ENCODE measurements at places on chromosomes 7 and 10.

DNA sequence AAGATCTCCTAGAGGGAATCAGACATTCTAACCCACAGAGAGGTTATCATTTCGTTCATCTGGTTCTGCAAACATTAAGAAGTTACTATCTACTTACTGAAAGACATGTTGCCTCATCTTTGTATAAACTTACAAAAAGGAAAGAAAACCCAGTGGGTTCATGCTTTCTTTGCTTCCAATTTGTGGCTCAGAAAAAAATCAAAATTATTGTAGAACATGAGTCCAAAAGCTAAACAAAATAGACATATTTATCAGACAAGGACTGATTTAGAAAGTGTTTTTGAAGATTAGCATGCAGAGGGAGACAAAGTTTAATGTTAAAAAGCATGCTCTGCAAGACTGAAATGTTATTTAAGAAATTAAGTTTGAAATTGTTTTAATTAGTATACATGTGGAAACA is 123.1 kb downstream of the MBL2 start:
- no peak for DNase-seq

- no peak for DNase-seq
Measured at GRCh38 chr7:1362301-1362700, 97.0 kb downstream of the MICALL2 start.

- DNase-seq = no peak
Measured at GRCh38 chr10:123519861-123520260, 146.3 kb upstream of the GPR26 start.

DNA sequence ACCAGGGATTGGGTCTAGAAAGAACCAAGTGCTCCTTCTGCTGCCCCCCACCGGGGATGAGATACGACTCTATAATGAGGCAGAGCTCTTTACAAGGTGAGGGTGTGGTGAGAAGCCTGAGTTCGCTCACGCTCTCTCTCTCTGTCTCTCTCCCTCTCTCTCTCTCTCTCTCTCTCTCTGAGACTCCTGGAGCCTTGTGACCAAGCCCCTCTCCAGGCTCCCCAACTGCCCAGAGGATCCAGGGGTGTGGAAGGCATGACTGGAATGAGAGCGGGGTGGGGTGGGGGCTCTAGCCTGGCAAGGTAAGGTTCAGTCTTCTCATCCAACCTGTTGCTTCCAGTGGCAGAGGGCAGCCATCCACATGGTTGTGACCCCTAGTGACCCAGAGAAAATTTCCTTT is 3.1 kb upstream of the PTF1A start:
- DNase-seq = no peak

GRCh38 chr10:96576277-96576980 is 10.4 kb downstream of the TM9SF3 start:
- no peak for DNase-seq

GRCh38 chr7:81774551-81774950 is 4.7 kb upstream of the HGF start:
- DNase-seq = no peak

DNA sequence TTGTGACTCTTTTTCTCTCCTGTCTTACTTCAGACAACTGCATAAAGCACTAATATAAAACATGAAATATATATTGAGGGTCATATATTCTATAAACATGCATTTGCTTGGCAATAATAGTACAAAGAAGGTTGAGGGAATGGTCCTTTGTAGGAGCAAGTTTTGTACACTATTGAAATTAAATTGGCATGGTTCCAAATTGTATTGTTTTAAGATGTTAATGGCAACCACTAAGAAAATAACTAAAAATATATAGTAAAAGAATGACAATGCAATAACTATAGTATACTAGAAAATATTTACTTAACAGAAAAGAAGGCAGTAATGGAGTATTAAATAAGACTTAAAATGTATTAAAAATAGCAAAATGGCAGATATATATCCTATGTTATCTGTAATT is 33.7 kb upstream of the KAT6B start:
- no peak for DNase-seq

- DNase-seq = no peak
Measured at GRCh38 chr10:114329634-114330365, 74.5 kb downstream of the AFAP1L2 start.

DNA sequence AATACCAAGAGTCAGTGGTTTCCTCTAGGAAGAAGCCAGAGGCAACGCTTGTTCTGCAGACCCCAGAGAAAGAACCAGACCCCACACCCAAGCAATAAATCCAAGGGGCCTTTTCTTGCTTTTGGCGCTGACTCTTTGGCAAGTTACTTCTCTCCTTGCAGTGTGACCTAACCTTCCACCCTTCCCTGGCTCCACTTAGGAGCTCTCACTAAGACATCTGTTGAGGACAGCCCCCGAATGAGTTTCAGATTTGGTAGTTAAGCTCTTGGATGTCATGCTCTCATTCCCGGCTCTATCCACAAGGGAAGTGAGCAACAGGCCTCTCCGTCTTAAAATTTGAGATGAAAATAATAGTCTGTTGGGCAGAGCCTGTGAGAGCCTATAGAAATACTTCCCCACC is 50.6 kb upstream of the FAM204A start:
- no peak for DNase-seq

DNA sequence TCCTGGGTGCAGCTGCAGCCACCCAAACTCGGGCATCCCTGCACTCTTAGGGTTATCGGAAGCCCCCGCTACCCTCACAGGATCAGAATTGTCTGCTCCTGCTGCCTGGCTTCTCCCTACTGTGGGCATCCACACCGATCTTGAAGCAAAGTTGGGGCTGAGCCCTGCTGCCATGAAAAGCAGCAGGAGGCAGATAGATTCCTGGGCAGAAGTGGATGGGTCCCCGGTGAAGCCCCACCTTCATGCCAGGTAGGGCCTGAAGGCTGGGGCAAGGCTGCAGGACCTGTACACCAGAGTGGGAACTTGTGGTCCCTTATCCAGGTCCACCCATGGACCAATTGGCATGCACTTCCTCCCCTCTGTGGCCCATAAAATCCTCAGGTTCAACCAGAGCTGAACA is 922.6 kb upstream of the KCND2 start:
- no peak for DNase-seq

DNA sequence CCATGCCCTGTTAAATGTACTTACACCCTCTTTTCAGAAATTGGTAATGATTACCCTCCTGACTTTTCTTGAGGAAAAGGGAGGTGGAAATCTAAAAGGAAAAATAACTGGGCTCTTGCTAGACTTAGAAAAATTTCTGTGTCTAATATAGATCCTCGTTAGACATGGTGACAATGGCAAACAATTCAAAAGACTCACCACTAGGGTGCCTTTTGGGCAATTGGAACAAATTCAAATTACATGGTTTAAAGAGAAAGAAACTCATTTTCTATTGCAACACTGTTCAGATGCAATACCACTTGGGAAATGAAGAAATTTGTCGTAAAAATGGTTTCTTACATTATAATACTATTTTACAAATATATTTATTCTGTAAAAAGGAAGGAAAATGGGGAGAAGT is 950.1 kb downstream of the GRM8 start:
- no peak for DNase-seq

GRCh38 chr7:65225422-65226006 is 148.1 kb upstream of the ZNF92 start:
- no peak for DNase-seq

DNA sequence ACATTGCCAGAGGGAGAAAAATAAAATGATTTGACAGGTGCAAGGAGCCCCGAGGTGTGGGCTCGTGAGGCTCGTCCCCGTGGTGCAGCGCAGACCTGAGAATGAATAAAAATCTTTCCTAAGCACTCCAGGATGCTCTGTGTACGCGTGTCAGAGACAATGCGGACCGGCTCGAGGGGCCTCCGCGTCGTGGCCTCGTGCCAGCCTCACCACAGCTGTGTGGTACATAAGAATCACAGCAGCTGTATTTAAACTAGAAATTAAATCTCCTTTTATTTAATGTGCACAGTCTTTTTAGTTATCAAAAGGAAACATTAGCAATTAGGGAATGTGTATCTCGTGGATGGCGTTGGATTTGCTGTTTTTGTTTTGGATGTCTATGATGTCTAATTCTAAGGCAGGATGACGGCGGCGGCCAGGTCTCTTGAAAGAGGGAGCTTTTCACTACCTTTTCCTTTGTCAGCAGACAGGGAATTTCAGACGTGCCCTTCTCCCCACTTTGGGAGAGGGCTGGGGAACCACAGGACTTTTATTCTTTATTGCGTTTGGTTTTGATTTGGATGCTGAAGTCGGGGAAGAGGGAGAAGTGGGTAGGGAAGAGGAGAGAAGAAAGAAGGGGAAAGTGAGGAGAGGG is 365.3 kb upstream of the SHH start:
- DNase-seq = no peak

GRCh38 chr7:4058158-4058557 is 623.9 kb upstream of the FOXK1 start:
- DNase-seq = no peak

- no peak for DNase-seq
Measured at GRCh38 chr7:5870311-5870710, 10.3 kb upstream of the OCM start.

DNA sequence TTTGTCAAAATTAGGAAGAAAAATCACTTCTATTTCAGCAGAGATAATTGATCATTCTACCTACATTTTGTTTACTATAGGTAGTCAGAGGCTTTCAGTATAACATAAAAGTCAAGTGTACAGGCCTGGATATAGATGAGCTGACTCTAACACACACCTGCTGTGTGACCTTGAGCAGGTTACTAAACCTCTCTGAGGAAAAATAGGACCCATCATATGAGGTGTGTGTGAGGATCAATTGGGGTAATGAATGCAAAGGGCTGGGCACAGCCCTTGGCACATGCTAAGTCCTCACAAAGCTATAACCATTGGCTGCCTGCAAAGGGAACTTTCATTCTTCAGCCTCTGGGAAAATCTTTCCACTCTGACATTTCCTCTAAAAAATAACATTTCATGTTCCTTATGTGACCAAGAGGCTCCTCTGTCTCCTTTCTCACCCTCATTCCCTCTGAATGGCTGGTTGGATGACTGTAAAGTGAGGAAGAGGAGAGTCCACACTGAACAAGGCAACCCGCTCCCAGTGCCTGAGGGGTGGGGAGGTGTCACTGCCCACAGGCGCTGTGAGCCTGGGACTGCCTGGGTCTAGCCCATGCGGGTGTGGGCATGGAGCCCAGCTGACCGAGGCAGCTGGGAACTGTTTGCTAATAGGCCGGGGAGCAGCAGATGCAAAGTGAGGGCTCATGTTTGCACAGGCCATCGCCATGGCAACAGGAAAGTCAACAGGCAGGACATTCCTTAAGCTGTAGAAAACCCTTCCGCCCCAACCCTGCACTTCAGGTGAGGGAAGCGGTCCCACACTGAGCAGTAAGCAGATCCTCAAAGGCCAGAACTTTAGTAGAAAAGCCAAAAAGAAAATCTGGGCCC is 36.8 kb downstream of the MYOF start:
- DNase-seq = no peak

GRCh38 chr7:27164367-27165088 is 809 bp downstream of the HOXA9 start:
- no peak for DNase-seq

DNA sequence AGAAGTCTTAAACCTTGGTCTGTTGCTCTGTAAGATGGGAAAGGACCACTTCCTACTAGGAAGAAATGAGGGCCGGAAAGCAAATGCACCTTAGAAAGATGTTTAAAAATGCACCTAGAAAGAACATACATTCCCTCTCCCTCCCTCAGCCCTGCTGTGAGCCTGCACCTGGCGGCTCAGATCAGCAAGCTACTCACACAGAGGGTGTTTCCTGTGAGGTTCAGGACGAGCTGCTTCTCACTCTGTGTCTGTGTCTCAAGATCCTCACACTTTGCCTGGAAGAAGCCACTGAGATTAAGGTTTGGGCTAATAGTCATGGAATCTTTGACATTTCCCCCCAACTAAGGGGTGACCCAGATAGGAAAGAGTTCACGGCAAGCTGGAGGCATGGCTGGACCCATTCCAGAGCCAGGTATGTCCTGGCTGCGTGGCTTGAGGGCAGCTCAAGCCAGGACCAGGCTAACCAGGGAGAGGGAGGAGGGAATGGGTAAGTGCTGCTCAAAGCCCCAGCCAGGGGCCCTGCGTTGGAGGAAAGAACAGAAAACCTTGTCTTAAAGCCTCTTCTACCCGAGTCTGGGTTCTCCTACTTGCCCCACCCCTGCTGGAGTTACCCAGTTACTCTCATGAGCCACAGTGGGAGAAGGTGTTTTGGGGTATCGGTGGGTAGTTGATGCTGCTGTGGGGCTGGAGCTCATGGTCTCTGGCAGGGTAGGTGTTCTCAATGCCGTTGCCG is 47.5 kb downstream of the PODXL start:
- DNase-seq = no peak

- DNase-seq = no peak
Measured at GRCh38 chr10:72883861-72884260, 9.7 kb upstream of the OIT3 start.

DNA sequence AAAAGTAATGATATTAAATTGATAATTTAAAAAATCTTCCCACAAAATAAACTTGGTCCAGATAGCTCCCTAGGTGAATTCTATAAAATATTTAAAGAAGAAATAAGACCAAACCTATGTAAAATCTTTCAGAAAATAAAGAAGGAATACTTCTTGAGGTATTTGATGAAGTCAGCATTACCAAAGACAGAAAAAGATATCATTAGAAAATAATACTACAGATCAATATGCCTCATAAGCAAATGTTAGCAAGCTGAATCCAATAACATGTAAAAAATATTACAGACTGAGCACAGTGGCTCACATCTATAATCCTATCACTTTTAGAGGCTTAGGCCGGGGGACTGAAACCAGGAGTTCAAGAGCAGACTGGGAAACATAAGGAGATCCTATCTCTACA is 30.0 kb downstream of the TMEM26 start:
- DNase-seq = no peak

DNA sequence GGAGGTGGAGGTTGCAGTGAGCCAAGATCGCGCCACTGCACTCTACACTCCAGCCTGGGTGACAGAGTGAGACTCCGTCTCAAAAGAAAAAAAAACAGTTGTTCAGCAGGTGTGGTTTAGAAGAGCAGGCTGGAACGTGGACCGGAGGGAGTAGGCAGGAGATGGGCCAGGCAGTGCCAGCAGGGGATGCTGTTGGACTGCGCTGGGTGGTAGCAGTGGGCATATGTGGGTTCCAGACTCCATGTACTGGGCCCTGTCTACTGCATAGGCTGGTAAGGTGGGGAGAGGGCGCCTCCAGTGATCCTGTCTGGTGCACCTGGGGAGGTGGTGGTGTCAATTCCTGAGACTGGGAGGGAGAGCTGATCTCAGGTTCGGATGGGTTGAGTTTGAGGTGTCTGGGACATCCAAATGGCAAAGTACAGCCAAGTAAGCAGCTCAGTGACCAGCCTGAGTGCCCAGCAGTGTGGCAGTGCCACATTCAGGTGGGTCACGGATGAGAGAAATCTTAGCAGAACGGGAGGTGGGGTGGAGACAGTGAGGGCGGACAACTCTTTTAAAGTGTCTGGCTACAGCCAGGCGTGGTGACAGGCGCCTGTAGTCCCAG is 25.9 kb downstream of the SFXN4 start:
- DNase-seq = no peak

GRCh38 chr7:21603972-21604749 is 61.3 kb downstream of the DNAH11 start:
- DNase-seq = no peak
